ENCODE measurements at places on chromosomes 6 and 20.

DNA sequence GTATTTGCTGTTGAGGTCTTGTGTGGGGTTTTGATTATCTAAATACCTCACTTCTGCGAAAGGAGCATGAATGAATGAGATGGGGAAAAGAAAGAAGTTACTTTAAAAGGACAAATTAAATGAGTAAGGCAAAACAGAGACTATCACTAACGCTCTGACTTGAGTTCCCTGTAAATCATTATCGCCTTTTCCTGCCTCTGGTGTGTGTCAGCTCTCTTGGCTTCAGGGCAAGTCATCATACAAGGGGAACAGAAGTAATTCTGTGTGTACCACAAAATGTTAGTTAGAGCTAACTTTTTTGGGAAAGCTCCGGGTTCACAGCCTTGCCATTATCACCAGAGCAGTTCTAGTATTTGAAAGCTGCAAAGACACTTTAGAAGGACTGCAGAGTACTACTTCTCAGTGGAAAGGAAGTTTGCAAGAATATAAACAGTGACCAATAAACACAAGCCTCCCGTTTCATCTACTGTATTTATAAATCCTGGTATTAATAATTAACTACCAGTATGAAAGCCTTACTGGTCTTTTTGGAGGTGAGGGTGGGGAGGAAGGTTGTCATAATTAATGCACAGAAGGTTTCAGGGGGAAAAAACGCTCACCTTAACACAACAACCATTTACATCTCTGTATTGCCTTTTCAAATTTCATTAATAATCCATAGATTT lies 1.2 kb downstream of the DZANK1 start:
- no peak for DNase-seq

DNA sequence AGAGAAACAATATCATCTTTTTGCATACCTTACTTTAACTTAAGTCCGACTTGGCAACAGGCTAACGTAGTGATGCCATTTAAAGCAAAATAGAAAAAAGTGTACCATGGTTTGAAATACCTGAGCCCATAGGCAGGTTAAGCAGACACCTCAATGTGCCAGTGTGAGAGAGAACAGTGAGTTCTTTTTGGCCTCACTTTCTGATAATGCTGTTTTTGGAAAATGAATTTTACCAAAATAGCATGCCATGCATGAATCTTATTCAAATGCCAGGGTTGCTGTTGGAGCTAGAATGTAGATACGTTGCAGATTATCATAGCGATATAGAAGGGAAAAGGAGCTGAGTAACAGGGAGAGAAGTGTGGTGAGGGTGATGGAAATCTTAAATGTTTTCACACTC lies 170.2 kb downstream of the OTOR start:
- no peak for DNase-seq

DNA sequence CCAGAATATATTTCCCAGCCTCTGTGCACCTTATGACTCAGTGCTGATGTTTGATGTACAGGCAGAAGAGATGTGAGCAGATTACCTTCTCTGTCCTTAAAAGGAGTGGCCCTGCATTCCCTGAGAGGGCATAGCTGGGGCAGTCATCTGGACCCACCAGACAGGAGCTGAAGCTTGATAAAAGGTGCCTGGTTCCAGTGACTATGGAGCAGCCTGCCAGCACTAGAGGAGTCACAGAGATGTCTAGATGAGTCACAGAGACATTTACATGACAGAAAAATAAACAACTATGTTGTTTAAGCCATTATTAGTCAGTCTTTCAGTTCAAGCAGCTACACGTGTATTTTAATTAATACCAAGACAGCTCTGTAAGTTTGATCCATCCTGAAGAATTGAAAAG lies 237.1 kb upstream of the MOCS1 start:
- peak; percentile 52 for DNase-seq

- peak; percentile 99 for DNase-seq
Measured at GRCh38 chr6:73264446-73264845, 1.4 kb upstream of the KHDC1 start.

DNA sequence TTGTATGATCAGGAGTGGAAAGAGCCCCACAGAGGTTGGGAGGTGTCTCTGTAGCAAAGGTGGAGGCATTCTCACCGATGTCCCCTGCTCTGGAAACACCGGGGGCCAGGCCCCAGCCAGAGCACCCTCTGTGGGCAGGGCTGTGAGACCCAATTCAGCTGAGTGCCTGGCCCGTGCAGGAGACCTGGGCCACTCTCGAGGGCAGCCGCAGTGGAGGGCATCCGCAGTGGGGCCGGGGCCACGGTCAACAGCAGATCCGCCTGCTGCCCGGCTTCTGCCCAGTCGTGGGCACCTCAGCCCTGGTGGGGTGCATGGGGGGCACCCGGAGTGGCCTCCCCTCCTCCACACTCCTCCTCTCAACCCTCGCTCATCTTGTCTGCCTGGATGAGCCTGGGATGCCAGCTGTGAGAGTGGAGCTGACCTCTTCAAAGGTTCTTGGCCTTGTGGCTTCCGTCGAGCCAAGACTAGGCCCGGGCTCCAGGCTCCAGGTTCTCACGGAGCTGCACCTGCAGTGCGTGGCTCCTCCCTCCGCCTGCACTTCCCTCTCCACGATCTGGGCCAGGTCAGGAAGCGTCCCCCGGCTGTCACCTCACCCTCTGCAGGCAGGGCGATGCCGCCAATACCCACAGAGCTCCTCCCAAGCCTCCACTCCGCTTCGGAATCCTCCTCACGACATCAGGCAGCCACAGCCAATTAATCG lies 134.8 kb downstream of the TAF4 start:
- DNase-seq = no peak

DNA sequence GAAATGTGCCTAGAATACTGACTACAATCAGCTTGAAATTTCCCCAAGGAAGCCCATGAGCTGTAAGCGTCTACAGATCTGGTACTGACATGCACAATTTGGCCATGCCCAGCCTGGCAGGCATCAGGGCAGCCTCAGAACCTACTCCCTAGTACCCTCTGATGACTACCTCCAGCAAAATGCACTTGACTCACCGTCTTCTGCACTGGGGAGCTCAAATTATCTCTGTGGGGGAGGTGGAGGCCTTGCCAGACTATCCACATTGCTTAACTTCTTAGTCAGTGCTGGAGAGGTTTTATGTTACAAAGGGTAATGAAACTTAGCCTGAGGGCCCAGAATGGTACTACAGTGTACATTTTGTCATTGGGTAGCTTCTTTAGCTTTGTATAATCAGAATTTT lies 126.0 kb upstream of the ADGRF1 start:
- peak; percentile 100 for DNase-seq

DNA sequence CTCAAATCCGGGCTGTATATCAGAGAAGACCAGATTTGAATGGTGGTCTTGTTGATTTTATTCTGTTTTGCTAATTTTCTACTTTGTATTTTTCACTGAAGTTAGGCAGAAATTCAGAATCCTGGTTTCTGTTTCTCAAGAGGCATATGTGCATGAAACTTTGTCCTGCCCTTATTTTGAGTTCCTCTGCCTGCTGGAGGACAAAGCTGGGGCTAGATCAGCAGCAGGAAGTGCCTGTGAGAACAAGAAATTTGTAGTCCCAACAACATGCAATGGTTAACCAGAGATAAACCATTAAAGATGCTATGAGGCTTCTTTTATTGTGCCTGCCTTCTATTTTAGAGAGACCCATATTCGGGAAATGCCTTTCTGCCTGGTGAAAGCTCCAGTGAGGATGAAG lies 37.1 kb downstream of the BEND6 start:
- no peak for DNase-seq

- DNase-seq = peak; percentile 87
Measured at GRCh38 chr6:72149715-72150114, 263.4 kb downstream of the RIMS1 start.

GRCh38 chr6:56314683-56315523 lies 67.5 kb upstream of the COL21A1 start:
- DNase-seq = peak; percentile 57

DNA sequence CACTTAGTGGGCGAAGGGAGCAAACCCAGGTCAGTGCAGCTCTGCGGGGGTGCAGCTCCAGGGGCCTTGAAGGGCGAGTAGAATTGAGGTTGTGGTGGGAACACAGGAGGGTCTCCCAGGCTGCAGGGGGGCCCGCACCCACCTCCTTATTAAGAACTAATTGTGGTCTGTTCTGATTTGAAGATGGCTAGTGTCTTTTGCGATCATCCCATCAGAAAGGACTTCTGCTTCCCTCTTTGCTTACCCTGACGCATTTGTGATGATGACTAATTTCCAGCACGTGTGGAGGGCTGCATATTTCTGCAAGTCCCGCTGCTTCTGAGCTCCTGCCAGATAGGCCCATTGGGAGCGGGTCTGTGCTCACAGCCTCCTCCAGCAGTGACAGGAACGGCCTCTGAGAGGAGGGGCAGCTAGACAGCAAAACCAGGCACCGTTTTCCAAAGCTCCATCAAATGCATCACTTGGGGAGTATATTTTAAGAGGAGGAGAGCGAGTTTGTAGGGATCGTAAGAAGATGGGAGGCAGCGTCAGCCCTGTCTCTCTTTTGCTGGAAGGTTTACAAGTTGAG lies 268.9 kb downstream of the CDH4 start:
- DNase-seq = no peak

- no peak for DNase-seq
Measured at GRCh38 chr6:72876256-72876655, 254.4 kb downstream of the KCNQ5 start.

- DNase-seq = no peak
Measured at GRCh38 chr6:99364026-99364425, 14.6 kb upstream of the FAXC start.

GRCh38 chr20:44068316-44069201 lies 118.4 kb downstream of the JPH2 start:
- no peak for DNase-seq

- DNase-seq = peak; percentile 30
Measured at GRCh38 chr6:80357674-80358073, 251.2 kb downstream of the BCKDHB start.

DNA sequence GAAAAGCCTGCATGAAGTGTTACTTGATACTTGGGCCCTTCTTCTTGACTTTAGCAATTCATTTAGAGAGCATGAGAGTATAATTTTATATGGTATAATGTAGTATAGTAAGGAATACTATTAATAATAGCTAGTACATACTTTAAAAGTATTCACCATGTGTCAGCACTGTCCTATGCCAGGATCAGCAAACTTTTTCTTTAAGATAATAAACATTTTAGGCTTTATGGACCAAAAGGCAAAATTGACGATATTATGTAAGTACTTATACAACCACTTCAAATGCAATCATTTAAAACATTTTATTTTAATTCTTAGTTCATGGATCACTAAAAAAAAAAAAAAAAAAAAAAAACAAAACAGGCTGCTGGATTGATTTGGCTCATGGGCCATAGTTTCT lies 163.9 kb downstream of the IBTK start:
- DNase-seq = no peak

DNA sequence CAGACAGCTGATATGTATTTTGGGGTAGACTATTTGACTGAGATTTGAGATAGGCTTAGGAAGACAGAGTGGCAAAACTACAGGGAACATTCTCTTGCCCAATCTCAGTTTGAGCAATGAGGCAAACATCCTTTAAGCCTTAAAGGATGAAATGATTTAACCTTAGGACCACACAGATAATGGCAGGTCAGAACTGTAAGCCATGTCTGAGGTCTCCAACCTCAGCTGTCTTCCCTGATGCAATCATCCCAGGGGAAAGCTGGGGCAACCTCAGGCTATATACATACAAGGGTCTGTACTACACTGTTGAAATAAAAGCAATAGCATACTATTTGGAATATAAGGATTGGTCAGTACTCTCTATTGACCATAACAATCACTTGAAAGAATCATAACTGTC lies 83.8 kb upstream of the NUP153 start:
- DNase-seq = no peak

DNA sequence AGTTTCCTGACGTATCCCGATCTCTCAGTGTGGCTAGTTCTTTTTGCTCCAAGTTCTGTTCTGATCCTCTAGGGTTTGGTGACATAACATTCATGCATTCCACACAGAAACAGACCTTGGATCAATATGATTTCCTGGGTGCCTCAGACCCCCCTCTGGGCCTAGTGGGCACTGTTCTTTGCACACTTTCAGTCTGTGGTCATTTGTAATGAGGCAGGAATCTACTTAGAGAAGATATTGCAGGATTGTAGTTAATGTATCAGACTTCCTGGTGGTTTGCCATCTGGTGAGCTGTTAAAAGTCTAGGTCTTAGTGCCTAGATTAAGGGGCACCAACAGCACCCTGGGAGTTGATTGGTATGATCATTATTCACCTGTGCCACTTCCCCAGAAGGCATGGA lies 7.5 kb downstream of the BEND6 start:
- DNase-seq = no peak

DNA sequence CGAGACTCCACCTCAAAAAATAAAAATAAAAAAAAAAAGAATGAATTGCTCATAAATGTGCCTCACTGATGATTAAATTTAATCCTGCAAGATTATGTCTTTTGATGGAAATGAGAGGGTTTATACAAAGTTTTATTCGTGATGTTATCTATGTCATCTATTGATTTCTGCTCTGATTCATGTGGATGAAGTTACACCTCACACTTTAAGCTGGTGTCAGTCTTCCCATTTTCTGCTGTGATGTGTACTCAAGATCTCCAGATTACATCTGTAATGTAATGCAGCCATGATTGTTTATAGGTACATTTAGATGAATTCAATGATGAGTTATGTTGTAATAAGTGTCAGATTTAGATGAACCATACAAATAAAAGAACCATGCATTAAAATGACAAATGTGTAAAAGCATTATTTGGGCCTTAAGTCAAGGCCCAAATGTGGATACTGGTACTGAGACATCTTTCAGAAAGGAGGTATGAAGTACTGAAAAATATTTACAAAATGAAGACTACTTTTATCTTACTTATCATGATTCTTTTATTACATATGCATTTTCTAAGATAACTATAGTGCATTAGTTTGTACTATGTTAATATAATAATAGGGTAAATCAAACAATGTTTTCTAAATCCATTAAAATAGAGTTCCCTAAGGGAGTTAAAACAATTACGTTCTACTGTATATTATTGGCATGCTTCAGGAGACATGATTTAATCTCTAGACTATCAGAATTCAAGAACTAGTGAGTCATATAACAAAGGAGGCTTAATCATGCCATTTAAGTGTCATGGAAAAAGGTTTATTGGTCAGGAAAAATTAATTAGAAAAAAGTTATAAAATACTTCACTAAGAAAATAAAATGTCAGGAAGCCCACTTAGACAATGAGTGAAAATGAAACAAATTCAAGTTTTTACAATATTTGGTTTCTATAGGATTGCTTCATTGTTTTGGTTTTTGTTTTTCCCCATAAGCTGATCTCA lies 34.5 kb downstream of the HCRTR2 start:
- DNase-seq = peak; percentile 30

Measured in epithelial cell of esophagus (primary cell).